H7 (cell line): ENCODE measurements at places on chromosomes 1 and 21. TPM values are rescaled to one million over a fixed set of nuclear protein-coding genes. Genes with fewer than 3 reads are reported as not detected.

GRCh38 chr1:245589316-245589715, 434.5 kb downstream of the KIF26B start:
- DNase-seq, result no peak

DNA sequence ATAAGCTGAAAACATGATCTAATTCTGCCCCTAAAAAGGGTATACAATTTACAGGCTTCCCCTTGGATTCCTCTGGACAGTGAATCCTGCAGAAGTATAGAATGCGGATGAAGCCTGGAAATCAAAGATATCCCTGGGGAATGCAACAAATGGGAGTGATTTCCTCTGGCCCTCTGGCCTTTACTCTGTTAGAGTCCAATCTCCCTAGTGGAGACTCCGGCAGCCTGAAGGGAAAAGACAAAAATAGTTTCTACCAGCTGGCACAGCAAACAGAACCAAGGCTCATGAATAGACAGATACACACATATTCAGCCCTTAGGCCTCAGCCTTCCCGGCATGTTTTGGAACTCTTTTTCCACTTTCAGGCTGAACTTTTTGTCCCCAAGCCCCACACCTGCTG, 3.9 kb upstream of the LRRC52 start:
- DNase-seq, result no peak

Gene GCSAML
- not detected in 2 replicates for total RNA-seq

DNA sequence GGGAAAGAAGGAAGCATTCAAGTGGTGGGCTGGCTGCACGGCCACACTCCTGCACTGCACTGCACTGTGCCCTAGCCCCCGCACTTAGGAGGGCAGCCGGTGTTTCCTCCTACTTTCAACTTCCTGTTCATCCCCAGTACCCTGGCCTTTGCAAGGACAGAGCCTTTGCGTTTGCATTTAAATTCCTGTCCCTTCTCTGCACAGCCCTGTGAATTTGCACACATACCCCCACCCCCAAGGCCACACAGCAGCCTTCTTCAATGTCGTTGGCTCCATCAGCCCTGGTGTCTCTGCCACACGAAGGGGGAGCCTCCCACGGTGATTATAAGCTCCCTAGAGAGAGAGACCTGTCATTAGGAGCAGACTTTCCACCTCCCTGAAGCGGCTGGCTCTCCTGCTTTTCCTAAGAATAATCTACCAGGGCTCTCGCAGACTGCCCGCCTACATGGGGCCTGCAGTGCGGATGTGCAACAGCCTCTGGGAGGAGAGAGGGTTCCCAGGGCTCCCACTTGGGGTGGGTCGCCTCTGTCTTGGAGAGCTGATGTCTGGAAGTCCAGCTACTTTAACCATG, 13.2 kb upstream of the SLC45A3 start:
- peak; percentile 61 for DNase-seq

DNA sequence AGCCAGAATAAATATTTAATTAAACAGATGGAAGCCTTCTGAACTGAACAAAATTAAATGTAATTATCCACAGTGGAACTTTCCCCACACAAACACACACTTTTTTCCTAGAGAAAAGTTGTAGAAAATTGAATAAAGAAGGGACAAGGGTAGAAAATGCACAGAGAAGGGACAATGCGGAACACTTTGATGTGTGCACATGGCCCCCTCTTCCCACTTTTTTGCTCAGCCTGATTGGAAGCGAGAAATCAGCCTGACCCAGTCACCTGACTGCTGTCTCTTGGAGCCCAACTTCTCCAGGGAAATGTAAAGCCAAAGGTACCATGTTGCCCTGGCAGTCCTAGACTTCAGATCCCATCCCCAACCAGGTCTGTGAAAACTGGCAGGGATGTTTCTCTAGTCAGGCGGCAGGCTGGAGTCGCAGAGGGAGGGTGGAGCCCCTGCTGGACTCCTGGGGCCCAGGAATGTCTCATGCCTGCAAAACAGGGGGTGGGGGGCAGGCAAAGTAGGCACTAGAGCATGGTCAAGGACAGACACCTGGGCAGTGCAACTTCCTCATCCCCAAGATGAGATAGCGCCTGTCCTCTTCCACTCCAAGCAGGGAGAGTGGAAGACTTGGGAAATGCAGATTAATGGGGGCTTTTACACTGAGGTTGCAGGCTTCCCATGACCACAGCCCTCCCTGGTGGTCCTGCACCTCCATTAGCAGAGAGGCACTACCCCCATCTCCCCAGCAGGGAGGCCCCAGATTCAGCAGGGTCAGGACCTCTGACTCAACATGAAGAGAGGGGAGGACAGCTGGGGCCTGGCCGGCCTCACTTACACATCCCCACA, 2.8 kb downstream of the CERS2 start:
- DNase-seq, result peak; percentile 70

DNA sequence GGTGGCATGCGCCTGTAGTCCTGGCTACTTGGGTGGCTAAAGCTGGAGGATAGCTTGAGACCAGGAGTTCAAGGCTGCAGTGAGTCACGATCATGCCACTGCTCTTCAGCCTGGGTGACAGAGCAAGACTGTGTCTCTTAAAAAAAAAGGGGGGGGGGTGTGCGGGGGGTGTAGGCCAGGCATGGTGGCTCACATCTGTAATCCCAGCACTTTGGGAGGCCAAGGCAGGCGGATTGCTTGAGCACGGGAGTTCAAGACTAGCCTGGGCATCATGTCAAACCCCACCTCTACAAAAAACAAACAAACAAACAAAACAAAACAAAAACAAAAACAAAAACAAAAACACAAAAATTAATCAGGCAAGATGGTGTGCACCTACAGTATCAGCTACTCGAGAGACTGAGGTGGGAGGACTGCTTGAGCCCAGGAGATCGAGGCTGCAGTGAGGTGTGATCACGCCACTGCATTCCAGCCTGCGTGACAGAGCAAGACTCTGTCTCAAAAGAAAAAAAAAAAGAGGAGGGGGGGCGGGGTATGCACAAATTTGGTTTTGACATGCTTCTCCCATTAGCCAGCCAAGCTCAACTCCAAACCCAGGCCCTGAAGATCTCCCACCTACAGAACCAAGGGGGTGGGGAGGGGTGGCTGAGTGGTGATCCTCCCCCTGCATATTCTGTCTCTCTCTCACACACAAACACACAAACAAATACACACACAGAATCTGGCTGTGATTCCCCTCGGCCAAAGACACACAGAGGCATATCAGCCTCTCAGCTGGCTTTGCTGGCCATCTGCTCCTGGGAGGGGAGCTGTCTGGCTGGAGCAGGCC, 3.1 kb downstream of the PTAFR start:
- DNase-seq, result peak; percentile 33

Gene GPR52
- 0.30 TPM in 1 of 2 replicates, not detected in the other for total RNA-seq

- no peak for DNase-seq
These were observed 12.8 kb downstream of the CACHD1 start for GRCh38 chr1:64482720-64483119.

DNA sequence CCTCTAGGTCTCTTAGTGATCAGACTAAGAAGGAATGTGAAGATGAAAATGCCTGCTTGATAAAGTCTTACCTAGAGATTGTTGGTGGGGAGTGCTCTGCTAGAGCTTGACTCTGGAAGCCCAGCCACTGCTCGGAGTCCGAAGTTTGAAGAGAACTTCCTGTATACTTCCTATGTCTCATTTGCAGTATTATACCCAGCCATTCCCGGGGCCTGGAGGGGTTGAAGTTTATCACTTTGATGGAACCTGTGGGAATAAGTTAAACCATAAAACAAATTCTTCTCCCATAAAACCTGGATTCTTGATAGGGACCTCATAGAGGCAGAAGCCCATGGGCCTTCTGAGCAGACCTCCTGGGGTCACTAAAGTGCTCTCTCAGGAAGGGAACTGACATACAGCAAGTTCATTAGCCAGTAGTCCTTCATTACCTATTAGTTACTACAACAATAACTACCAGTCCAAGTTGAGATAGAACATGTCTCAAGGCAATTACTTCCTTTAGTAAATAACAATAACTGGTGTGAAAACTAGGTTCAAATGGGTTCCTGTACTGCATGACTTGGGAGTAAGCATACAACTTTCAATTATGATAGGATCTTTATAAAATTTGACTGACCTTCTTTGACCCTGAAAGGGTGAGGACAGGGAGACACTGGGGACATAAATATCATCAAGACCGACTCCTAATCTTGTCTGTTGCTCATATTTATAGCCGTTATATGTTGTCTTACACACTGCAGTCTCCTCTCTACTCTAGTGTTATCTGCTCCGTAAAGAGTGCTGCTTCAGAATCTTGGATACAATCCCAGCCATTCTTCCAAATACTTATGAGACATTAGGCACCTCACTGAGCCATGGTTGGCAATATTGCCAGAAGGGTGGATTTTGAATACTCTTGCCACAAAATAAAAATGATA, at the start of gene OR6N1:
Gene OR6N1 (minus strand): TSS at position 246 of the 917 bp plus-strand sequence. CDS start 5,513 bp downstream, outside the sequence.
- DNase-seq, result no peak

- no peak for DNase-seq
These were observed 313.1 kb downstream of the PTBP2 start for GRCh38 chr1:97034651-97035050.

GRCh38 chr1:9817734-9818133, 6.0 kb downstream of the CLSTN1 start:
- DNase-seq, result no peak

DNA sequence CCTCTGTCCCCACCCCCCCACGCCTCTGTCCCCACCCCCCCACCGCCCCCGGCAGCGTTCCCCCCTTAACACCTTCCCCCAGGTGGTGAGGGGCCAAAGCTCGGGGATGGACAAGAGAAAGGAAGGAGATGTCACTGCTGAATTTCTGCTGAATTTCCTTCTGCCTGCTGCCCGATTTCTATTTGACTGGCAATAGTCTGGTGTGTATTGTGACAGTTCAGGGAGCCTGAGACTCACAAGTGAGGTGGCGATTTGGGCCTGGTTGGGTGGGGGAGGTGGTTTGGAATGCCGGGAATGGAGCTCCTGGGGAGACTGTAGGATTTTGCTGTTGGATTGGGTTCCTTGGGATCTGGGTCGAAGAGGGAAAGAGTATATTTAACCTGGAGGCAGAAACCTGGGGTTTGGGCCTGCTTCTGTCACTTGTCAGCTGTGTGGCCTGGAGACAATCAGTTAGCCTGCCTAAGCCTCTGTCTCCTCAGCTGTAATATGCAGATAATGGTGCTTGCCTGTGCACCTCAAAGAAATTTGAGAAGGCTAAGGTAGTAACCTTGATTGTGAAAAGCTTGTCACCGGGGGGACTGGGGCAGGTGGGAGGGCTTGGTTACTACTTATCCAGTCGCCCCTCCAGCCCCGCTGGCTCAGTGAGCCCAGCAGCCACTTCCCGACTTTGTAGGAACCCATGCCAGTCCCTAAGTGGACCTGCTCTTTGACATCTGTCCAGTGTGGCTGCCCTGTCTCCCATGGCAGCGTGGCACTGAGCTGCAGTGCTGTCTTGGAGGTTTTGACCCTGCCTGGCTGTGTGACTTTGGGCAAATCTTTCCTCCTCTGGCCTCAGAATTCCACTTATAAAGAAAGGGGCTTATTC, 7.7 kb upstream of the LMNA start:
- DNase-seq, result peak; percentile 89

Gene ZNF684
- 9.2 and 16.0 TPM in 2 replicates for total RNA-seq

DNA sequence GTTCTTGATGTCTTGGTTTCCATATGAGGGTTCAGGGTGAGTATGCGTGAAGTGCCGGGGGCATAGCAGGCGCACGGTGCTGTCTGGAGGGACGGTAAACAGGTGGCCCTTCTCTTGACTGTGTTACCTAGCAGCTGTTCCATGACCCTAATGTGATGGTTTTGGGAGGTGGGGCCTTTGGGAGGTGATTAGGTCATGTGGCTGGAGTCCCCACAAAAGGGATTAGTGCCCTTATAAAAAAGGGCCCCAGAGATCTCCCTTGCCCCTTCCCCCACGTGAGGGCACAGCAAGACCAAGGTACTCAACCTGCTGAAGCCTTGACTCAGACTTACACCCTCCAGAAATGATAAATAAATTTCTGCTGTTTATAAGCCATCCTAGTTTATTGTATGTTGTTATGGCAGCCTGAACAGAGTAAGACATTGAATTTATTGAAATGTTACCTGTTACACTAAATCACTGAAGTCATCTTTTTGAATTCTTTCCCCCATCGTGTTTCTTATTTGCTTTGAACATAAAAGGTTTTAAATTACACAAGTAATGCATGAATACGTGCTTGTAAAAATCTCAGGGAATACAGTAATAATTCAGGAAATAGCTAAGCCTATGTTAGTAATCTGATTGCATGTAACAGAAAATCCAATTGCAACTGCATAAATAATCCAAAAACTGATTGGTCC, 15.6 kb downstream of the TRAPPC10 start:
- DNase-seq, result no peak

GRCh38 chr1:20124456-20125057, 5.2 kb upstream of the PLA2G2D start:
- DNase-seq, result no peak

DNA sequence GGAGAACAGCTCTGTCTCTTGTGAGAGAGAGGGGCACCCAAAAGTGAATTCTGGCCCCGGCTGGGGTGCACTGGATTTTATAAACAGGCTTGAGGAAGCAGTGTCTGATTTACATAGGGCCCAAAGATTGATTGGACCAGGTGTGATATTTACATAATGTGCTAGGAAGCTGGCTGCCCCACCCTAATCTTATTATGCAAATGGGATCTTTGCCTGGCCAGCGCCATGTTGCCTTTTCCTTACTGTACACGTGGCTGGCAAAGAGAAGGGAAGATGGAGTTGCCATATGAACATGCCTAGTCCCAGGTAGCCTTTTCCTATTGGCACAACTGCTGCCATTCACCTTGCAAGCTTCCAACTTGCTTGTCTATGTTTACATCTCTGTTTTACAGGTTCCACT, 29.0 kb upstream of the CFHR4 start:
- no peak for DNase-seq

DNA sequence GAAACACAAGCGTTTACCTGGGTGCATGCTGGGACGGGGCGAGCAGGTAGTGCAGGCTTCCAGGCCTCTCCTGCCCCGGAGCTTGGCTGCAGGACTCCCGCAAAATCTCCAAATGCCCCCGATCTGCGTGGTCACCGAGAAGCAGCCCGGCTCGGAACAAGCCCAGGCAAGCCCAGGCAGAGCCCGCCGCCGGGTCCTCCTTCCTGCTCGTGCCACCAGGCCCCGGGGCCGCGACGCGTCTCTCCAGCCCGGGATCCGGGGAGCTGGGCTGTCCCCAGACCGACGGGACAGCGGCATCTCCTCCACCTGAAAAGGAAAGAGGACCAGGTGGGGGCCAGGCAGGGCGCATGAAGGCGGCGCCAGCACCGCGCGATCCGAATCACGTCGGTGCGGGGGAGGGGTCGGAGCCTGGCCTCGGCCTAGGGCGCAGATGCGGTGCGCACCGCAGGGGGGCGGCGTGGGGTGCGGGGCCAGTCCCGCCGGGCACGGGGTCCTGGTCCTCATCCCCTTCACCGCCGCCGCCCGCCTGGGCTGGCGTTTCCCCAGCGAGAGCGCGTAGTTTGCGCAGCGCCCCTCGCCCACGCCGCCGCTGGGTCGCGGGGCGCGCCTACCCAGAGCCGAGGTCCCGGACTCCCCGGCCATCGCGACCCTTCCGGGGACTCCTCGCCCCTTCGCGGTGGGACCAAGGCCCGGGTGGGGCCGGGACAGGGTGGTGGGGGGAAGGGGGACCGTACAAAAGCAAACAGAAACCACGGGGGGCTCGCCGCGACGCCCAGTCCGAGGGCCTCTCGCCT, 52.4 kb upstream of the H6PD start:
- peak; percentile 81 for DNase-seq

Gene HNRNPCL1
- not detected in 2 replicates for total RNA-seq
